Stimulated activated CD4-positive, alpha-beta T cell treated with anti-CD3 and anti-CD28 coated beads, Interleukin-1b, Interleukin-23, amount 100 ng/mL, for 4 hours (primary cell): ENCODE measurements at places on chromosomes 12 and 14.

- DNase-seq, result no peak
Measured at GRCh38 chr12:57231276-57232021, 1.9 kb downstream of the SHMT2 start.

DNA sequence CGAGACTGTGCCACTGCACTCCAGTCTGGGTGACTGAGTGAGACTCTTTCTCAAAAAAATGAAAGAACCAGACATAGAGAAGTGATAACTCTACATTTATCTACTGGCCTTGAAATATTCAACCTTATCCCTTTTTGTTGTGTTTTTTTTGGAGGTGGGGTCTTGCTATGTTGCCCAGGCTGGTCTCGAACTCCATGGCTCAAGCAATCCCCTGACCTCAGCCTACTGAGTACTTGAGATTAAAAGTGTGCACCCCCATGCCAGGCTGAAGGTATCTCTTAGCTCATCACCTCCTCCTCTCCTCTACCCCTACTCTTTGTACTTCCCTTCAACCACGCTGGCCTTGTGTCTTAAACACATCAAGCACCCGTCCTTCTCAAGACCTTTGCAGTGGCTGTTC is 3.8 kb downstream of the DRAM1 start:
- no peak for DNase-seq

DNA sequence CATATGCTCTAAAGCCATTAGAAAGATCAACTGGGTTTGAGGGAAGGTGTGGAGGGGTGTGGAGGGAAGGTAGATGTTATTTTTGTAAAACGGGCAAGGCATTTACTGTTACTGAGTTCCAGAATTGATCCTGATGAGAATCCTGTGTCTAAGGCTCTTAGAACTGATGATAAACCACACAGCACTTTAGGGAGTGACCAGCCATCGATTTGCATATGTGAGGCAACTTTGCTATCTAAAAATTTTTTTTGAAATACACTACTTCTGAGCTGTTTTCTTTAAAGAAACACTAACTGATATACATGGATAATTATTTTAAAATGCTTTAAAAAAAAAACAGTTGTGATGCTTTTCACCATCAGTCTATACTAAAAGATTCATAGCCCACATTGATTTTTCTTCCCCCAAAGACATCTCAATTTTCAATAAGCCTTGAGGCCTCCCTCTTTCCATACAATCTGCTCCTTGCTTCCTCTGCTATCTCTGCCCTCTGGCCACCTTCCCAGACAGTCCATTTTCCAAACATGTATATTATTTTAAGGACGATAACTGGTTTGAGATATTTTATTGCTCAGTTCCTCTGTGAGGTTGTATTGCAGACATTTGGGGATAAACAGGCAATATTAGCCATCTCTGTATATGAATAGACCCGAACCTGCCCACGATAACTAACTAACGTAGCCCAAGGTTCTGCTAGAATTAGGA is 265.9 kb downstream of the EFCAB11 start:
- no peak for DNase-seq

DNA sequence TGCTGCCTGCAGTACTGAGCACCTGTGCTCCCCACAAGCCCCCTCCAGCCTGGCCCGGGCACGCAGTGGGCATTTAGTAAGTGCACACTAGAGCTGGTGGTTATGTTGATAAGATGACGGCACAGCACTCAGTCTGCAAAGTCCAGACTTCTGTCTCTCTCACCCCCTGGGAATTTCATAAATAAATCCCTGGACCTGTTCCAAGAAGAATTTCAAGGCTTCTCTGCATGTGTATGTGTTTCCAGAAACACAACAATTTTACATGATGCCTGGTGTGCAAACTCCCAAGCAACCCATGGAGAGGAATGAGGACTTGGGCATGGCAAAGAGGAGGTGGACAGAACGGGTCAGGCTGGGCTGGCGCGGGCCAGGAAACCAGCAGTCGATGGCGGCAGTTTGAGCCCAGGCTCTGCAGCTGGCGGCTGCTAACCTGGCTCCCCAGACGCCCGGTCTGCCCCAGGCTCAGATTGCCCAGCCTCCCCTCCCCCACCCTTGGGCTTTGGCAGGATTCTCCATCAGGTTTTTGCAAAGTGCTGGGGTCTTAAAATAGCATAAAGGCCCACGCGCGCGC is 10.4 kb upstream of the ACVR1B start:
- DNase-seq, result no peak

GRCh38 chr14:79062226-79062625 is 892.1 kb downstream of the NRXN3 start:
- DNase-seq, result no peak

DNA sequence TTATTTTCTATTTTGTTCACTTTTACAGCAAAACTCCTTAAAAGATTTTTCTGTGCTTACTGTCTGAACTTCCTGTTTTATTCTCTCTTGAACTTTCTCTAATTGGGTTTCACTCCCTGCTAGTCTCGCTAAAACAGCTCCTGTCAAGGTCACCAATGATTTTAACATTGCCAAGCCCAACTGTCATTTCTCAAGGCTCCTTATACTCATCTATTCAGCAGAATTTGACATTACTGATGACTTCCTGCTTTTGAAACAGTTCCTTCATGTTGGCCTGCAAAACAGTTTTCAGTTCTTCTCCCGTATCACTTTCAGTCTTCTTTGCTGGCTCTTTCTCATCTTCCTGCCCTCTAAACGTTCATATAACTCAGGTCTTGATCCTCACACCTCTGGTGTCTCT is 268.5 kb upstream of the USP15 start:
- no peak for DNase-seq

DNA sequence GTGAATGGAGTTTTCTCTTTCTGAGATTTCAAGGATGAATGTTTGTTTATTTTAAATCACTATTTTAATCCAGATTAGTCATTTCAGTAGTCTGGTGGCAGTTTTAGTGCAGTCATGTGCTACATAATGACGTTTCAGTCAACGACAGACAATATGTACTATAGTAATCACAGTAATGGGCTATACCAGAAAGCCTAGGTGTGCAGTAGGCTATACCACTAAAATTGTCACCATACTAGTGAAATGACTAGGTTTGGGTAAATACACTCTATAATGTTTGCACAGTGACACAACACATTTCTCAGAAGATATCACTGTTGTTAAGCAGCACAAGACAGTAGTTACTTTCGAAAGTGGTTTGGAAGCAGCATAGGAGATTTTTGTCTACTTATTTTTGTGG is 203.1 kb downstream of the ETNK1 start:
- no peak for DNase-seq

DNA sequence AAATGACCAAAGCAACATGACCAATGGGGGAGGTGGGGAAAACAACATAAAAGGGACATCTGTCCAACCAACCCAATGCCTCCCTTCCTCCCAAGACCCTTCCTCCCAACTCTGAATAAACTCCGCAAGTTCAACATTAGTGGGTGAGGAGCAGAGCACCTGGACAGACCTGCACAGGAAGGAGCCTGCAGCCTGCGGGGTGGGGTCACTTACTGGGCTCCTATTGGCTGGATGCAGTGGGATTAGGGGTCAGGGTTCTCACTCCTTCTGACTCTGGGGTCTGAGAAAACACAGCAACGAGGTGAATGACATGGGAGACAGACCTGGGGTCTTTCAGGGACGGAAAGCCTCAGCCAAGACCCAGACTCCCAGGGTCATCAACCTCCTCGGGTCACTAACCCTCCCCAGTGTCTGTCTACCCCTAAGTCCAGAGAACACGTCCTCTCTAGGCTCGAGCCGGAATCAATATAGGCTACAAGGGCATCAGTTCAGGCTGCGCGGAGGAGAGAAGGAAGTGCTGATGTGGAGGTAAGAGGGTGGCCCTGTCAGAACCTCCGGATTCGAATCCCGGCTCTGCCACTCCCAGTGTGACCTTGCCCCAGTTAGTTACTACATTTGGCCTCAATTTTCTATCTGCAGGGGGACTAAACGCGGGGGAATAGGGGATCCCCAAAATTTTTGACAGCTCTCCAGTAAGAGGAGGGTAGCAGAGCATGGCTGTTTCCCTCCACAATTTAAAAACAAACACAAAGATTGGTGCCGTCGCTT is 860 bp downstream of the NDRG2 start:
- no peak for DNase-seq

GRCh38 chr12:6384499-6385436 is 806 bp downstream of the LTBR start:
- DNase-seq, result no peak

- no peak for DNase-seq
Measured at GRCh38 chr14:101598571-101599233, 37.4 kb downstream of the DIO3 start.

DNA sequence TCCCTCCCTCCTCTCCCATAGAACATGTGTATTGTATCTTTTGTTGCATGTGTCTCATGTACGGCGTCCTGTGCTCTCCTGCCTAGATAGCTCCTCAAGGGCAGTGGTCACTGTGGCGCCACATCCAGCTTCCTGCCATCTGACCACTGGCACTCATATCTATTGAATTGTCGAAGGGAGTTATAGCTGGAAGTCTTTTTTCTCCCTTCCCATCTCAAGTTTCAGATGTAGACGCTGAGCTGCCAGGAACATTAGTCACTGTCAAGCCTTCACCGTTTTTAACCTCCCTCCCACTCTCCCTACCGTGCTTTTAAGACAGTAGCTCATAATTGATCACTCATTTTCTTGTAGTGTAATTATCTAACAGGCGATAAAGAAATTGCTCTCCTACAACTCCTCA is 33.0 kb downstream of the MTHFD1 start:
- no peak for DNase-seq

- no peak for DNase-seq
Measured at GRCh38 chr14:92039063-92039718, 668 bp downstream of the TRIP11 start.

GRCh38 chr12:131287938-131288764 is 334.4 kb downstream of the ADGRD1 start:
- no peak for DNase-seq

- DNase-seq, result no peak
Measured at GRCh38 chr14:87784386-87784785, 208.6 kb downstream of the GALC start.

GRCh38 chr12:81337886-81338285 is 260.0 kb downstream of the ACSS3 start:
- no peak for DNase-seq

- no peak for DNase-seq
Measured at GRCh38 chr14:95359994-95360826, 40.5 kb upstream of the CLMN start.

- DNase-seq, result no peak
Measured at GRCh38 chr14:24068711-24069410, 2.5 kb upstream of the CPNE6 start.

DNA sequence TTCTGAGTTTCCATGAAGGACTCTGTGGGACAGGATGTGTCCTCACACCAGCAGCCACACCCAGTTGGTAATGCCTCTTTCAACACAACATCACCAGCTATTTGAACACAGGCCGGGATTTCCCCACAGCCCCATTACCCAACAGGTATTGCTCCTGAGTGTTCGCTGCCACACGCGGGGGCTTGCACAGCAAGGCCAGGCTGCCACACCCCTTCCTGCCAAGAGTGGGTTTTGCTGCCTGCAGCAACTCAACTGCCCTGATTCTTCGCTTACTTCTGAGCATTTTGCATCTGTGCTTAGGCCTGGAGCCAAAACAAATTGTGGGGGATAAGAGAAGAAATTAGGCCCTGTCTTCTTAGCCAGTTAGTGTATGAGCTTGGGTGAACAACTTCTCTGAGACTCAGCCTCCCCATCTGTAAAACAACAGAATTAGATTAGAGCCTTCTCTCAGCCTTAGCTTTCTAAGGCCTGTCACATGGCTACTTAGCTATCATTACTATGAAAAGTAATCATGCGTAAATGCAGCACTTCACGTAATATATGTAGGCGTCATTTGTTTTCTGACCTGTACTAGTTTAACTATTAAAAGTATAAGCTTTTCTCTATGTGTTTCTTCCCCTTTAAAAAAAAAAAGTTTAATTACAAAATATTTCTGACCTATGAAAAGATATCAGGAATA is 20.0 kb downstream of the CKAP4 start:
- peak; percentile 19 for DNase-seq
